ENCODE measurements at places on chromosomes 7 and 10.
A peak's percentile ranks its signal among the peaks of the same experiment; 100 is the strongest.

DNA sequence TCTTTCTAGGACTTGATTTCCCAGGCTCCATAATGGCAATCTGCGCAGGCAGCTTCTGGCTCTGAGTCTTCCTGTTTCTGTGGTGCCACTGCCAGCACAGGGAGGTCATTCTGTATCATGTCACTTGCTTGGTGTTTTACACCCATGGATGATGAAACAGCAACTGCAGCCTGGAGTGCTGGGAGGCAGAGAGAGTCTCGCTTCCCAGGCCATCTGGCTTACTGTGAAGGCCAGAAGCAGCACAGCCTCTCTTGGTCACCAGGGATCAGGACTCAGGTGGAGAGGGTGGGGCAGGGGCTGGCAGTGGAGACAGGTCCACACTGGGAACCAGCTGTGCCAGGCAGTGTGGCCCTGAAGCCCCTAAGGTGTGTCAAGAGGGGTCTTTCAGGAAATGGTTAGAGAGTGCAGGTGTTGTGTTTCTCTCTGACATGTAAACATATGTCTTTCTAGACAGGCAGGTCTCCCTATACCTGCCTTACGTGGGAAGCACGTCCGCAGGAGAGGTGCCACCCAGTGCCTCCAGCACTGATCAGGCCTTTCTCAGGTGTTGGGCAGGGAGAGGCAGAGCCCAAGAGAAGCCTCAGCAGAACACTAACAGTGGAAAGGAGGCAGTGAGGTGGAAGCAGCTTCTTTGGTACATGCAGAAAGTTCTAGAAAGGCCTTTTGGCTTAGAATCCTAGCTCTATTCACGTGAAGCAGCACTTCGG, 71.4 kb downstream of the INSIG1 start:
- no peak for DNase-seq

DNA sequence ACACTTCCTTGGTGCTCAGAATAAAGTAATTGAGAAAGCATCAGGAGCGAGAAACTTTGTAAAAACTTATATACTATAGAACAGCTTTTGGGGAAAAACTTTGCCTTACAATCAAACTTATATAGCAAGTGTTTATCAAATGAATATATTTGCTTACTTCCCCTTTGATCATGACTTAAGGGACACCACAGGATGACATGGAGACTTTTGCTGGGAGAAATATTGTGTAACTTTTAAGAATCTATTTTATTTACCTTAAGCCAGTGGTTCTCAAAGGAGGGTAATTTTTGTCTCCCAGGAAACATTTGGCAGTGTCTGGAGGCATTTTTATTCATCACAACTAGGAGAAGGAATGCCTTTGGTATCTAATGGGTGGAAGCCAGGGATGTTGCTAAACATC, 173.8 kb upstream of the HABP2 start:
- DNase-seq, result no peak

DNA sequence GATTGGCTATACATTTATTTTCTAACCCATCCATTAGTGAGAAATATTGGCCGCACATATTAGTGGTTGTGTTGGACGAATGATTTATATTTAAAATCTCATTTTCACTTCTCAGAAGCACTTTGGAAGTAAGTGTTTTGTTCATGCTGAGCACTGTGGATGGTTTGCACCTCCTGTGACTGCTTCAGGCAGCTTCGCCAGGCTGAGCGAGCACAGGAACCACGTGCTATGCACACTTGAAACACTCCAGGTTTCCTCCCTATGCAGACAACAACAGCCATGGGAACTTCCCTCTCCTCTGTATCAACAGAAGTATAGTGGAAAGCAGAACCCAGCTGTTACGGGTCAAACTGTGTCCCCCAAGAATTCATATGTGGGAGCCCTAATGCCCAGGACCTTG, 67.3 kb upstream of the WDR11 start:
- no peak for DNase-seq

GRCh38 chr7:47393406-47393805, 188.5 kb downstream of the TNS3 start:
- DNase-seq, result no peak

DNA sequence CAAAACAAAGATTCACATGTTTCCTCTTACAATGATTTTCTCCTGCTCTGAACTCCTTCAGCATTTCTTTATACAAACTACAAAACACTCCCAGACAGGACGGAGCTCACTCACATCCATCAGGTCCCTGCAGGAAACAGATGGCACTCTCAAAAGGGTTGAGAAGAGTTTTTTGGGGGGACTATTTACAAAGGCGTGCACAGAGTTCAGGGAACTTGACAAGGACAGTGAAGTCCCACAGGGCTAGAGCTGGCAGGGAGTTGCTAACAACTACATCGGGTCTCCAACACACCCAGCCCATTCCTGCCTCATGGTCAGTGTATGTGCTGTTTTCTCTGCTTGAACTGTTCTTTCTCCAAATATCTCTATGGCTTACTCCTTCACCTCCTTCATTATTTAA, 24.7 kb upstream of the YAE1 start:
- no peak for DNase-seq

DNA sequence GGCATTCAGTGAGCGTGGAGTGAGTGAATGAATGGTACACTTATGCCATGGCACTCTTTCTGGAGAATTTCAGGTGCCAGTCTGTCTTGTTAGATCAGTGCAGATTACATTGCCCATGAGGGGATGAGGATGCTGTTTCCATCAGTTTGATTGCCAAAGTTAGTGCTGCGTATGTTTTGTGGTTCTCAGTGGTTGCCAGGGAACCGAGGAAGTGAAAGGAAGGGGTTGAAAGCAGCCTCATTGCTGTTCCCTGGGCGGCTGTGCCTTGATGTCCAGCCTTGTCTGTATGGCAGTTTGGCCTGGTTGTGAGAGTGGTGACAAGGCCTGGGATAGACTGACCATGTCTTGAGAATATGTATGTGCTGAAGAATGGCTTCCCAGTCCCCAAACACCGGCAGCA, 30.2 kb downstream of the WBP1L start:
- DNase-seq, result peak; percentile 69

GRCh38 chr7:14691034-14691433, 211.5 kb downstream of the DGKB start:
- DNase-seq, result no peak

DNA sequence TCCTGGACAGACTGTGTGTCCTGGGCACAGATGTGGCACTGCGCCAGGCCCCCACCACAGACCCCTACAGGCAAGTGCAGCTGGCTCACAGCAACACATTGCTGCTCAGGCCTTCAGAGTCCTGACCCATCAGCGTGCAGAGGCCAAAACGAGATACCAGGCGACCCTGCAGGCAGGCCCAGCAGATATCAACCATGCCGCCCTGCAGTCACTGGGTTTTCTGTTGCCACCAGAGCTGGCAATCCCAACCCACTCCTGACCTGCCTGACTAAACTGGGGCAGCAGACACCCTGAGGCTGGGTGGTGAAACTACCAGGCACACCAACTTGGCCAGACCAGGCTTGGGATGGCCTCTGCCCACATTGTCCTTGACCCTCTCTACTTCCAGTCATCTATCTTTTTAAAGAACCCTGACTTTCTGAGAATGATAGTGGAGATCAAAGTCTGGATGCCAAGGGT, 20.3 kb downstream of the ZCCHC24 start:
- peak; percentile 39 for DNase-seq

DNA sequence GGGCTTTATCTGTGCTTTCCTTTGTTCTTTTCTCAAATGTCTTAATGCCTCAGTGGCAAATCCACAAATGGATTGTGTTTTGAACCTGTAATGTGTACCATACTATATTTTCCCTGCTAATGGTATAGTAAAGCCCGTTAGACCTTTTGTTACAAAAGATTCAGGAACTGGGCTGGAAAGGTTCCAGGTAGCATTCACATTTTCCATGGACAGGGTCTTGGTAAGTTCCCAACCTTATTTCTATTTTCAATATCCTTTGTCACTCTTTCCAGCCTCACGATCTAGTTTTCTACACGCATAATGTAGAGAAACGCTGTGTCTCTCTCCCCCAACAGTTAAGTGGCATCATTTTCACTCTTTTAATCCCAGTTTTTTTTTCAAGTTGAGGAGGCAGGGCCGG, 153.0 kb downstream of the PLCE1 start:
- no peak for DNase-seq

DNA sequence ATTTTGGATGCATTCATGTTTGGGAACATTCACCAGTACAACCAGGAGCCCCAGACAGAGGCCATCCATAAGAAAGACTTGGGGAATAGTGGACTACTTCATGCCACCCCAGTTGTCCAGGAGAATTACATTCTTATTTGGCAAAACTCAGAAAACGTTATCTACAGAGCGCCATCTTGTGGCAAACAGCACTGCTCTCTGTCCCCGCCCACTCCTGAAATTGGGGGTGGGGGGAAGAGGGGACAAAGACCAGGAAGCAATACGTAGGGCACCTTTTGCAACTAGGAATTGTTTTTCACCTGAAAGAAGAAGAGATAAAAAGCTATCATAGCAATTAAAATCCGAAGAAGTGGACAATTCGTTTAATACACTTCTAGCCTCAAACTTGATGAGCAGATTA, 134.6 kb upstream of the MGMT start:
- no peak for DNase-seq

GRCh38 chr10:117140525-117140902, 2.4 kb upstream of the VAX1 start:
- DNase-seq, result no peak

All from Right ventricle myocardium superior (tissue), 1 donor.